NCI-H2081 treated with DMSO at 0.1 percent for 48 hours (cell line): ENCODE measurements at places on chromosomes 1 and 21.

DNA sequence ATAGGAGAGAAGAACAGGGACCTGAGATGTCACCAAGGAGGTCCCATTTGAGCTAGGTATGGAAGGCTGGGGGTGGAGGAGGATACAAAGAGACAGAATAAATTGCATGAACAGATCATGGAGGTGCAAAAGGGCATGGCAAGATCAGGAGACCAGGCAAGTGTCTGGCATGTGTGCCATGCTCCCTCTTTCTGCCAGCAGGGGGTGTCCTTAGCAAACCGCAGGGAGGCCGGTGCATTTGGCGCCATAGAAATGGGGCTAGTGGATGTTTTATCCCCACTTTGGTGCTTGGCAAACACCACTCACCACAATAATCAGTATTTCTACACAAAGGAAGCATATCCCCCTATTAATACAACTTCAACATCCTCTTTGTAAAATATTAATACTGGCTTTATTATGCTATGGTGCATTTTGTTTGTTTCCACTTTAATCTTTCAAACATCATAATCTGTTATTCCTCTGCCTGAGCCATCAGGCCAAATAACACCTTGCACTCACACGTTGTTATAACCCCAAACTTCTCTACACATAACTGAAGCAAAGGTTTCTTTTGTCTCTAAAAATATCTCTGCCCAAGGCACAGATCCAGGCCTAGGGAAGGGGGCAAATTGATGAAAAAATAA lies 25.9 kb downstream of the S100A6 start:
- DNase-seq = no peak

- no peak for DNase-seq
Observed at GRCh38 chr1:7663451-7664146, 107.5 kb upstream of the VAMP3 start.

DNA sequence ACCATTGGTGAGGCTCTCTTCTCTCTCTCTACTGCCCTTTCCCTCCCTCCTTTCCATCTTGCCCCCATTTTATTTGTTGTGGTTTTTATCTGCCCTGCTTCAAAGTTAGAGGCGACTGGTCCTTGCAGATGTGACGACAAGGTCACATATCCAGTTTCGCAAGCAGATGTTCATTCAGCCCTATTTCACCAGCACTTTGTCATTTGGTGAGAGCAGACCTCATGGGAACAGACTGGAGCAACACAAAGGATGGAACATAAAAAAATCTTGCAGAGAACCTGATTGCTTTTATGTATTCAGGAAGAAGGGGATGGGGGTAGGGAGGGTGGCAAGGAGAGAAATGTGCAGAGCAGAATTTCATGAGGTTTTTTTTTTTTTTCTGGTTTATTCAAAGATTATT lies 84.3 kb downstream of the ELAVL4 start:
- no peak for DNase-seq

DNA sequence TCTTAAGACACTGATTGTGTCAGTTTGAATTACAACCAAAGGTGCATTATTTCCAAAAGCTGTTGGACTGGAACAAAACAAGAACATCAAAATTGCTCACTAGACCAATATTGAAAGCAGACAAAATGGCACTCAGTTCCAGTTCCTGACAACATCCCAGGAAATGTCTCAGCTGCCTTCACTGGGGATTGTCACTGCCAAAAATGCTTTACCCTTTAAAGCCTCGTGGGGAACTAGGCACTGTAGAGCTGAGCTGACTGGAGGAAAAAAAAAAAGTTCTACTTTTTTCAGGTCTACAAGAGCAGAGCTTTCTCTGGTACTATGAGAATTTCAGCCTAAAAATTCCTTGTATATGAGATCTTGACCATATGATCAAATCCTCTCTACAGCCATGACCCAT lies 21.9 kb downstream of the GPR52 start:
- DNase-seq = no peak

DNA sequence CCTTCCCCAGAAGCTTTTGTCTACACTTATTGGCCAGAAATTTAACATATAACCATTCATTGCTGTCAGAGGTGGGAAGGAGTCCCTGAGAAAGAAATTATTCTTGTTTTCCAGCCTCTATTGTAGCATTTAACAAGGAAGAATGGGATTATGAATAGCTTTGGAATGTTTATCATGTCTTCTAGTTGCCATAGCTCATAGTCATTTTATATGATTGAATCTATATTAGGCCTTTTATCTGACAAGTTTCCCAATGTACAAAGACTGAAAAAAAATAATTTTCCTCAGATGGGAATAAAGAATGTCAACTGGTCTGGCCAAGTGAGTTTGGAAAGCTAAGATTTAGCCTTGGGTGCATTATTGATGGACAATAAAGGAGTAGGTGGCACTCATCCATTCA lies 28.3 kb downstream of the PTPRC start:
- no peak for DNase-seq

DNA sequence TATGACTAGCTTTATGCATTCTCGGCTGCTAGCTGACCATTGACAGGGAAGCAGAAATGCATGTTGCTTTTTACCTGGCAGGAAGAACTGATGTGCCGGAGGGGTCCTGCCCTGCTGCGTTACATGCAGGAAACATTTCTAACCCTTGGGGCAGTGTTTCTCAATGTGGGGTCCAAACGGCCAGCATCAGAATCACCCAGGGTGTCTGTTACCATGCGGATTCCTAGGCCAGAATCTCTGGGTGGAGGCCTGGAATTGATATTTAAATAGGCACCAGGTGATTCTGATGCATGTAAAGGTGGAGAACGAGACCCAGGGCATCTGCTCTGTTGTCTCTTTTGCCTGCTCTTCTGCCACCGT lies 182.7 kb downstream of the PCP4 start:
- no peak for DNase-seq

DNA sequence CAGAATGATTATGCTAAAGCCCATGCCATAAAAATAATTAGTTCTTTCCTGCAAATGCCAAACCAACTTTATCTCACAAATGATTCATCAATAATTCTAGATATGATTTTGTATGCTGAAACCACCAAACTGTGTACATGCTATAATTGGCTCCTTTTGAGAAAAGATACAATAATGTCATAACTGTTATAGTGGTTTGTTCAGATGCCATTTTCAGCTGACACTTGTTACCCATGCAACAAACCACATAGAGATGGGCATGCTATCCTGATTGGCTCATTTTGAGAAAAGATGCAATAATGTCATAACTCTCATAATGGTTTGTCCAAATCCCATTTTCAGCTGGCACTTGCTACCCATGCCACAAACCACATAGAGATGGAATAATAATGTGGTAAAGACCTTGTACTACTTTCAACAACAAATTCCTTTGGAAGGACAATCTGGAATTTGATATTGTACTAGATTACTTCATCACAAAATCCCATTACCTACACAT lies 283.8 kb downstream of the TPR start:
- DNase-seq = no peak

- no peak for DNase-seq
Observed at GRCh38 chr21:22476726-22477646, 1478.8 kb downstream of the NCAM2 start.

- DNase-seq = no peak
Observed at GRCh38 chr1:216184126-216184680, 239.0 kb downstream of the USH2A start.

DNA sequence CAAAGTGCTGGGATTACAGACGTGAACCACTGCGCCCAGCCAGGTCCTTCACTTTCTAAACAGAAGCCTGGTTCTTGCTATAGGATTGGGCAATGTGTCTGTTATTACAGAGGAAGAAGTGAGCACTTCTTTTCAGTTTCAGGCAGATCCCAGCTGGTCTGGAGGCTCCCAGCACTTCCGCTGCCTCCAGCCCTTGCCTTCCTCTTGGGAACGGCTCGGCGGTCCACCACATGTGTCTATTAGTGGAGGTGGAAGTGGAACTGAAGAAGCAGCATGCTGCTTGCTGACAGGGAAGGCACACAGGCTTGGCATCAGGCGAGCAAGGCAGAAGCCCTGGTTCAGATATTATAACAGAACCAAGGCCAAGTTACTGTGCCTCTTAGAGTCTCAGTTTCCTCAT lies 17.0 kb downstream of the MKNK1 start:
- no peak for DNase-seq

DNA sequence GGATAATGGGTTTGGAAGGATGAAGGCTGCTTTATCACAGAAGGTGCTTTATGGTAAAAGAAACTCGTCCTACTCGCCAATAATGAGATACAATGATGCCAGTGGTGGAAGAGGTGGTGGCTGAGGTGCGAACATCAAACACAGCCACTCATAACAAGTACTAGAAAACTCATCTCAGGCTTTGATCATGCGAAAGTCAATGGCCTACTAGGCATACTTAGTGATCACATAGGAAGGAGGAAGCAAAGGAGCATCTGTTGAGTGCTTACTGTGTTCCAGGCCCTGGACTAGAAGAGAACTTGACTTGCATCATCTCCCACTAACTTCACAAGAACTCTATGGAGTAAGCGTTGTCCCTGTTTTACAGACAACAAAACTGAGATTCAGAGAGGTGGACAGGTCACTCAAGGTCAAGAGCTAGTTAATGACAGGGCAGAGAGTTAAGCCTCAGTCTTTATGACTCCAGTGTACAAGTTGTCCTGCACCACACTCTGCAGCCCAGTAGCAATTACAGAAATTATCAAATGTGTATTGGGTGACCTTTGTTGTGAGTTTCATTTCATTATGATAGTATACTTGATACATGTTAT lies 33.6 kb downstream of the RUNX1 start:
- DNase-seq = no peak

DNA sequence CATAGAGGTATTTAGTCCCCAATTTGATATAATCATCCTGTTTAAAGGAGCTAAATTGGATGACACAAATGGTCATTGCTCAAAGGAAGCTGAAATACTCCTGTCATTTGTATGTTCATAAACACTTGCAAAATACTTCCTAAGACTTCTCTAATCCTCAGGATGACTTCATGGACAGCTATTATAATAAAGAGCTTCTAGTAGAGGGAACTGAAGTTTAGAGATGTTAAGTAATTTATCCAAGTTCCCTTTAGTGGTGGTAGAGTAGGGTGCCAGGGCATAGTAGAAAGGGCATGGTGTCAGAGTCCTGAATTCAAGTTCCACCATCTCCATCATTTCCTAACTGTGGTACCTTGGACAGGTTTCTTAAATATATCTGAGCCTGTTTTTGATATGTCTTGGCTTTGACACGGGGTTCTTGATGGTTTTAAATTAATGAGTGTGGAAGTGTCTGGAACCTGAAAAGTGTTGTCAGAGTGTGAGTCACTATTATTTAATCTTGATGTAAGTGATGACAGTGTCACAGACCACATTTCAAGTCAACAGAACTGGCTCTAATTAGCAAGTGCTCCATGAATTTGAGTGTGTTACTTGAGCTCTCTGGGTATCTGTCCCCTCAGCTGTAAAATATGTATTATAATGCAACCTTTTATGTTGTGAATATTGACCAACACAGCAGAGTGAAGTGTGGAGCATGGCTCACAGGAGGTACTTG lies 12.1 kb upstream of the GBP6 start:
- DNase-seq = no peak

DNA sequence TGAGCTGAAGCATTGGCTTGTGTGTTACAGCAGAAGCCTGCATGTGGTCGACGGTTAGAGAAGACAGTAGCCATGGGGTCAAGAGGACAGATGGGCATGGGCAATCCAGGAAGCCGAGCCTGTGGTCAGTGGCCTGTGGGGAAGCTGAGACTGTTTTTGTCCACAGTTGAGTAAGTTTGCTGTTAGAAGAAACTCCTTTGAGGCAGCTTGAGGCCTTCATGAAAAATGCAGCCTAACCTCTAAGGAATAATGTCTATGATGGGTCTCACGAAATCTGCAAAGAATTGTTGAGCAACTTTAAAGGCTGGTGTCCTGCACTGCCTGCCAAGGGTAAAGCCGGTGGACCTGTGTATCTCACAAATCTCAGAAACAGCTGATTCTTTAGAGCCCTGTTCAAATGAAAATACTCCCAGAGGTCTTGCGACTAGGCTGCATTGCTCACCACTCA lies 322.4 kb downstream of the SETD4 start:
- DNase-seq = no peak

DNA sequence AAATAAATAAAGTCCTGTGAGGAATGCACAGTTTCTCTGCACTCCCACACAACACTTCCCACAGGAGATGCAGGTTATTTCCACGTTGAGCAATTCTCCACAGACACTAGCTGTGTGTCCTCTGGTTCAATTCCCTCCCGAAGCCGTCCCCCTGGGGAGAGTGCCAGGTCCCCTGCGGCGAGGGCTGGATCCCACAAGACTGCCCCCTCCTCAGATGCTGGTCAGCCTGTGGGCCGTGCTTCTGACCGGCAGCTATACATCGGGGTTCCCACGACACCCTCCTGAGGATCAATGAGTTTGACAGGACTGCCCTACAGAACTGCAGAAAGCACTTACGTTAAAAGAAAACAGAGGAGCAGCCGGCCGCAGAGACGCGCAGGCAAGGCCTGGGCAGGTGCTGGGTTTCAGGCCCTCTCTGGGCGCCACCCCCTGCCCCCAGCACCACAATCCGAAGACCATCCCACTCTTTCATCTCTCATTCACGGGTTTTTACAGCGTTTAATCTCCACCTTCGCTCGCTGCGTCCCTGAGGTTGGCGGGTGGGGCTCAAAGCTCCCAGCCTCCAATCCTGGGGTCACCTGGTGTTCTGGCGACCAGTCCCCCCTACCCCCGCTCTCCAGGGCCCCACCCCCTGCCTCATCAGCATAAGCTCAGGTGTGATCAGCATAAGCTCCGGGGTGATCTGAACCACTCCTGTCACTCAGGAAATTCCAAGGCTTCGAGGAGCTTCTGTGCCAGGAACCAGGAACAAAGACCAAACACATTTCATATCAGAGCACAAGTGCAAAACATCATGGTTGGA lies 9.3 kb downstream of the SLC35E2B start:
- no peak for DNase-seq

DNA sequence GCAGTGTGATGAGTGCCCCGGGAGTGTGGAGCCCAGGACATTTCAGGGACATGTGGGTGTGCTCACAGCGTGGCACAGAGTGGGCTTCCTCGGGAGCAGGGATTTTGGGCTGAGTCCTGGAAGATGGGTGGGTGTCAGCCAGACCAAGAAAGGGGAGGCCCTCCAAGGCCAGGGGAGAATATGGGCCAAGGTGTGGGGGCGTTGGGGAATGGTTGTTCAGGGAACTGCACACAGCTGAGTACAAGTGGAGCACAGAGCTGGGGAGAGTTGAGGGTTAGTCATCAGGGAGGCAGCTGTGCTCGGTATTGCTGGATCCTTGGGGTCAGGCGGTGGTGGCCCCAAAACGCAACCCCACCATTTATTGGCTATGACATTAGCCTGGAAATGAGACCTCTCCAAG lies 5.5 kb downstream of the POGK start:
- no peak for DNase-seq

- no peak for DNase-seq
Observed at GRCh38 chr1:200048244-200048643, 20.7 kb downstream of the NR5A2 start.

- no peak for DNase-seq
Observed at GRCh38 chr1:47444297-47444561, 6.4 kb downstream of the FOXD2 start.
